ENCODE measurements at places on chromosomes 3 and 15.

DNA sequence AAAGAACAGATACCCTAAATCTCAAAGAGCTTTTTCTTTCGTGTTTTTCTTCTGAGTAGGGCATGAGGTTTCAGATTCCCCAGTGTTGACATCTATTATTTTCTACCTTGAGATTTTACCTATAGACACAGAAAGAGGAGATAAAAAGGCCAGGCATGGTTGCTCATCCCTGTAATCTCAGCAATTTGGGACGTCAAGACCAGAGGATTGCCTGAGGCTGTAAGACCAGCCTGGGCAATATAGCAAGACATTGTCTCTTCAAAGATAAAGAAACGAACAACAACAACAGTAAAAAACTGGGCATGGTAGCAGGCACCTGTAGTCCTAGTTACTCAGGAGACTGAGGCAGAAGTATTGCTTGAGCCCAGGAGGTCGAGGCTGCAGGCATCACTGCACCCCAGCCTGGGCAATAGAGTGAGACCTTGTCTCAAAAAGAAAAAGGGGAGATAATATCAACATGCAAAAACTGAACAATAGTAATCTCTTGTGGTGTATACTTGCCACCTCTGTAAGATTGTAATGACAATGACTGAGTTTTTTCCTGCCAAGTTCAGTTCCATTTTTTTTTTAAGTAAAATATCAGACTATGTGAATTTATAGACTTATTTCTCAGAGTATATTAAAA, 71.3 kb downstream of the MBNL1 start:
- DNase-seq, result no peak

GRCh38 chr15:35115155-35115725, 30.1 kb upstream of the NANOGP8 start:
- no peak for DNase-seq

DNA sequence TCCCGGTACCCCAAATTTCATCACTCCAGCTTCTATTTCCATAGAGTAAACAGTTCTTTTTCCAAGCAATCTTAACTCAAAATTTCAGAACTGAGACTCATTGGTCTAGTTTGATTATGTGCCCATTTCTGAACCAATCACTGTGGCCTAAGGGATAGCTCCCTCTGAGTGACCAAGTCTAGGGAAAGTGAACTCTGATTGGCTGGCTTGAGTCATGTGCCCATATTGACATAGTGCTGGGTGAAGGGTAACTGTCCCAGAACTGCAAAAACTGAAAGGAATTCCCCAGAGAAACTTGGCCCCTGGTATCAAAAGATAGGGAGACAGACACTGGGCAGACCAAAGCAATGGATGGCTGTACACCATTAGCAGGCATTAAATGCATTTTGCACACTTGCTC, 171.2 kb upstream of the WNT5A start:
- DNase-seq, result no peak

GRCh38 chr3:65785065-65785645, 253.6 kb downstream of the MAGI1 start:
- no peak for DNase-seq

DNA sequence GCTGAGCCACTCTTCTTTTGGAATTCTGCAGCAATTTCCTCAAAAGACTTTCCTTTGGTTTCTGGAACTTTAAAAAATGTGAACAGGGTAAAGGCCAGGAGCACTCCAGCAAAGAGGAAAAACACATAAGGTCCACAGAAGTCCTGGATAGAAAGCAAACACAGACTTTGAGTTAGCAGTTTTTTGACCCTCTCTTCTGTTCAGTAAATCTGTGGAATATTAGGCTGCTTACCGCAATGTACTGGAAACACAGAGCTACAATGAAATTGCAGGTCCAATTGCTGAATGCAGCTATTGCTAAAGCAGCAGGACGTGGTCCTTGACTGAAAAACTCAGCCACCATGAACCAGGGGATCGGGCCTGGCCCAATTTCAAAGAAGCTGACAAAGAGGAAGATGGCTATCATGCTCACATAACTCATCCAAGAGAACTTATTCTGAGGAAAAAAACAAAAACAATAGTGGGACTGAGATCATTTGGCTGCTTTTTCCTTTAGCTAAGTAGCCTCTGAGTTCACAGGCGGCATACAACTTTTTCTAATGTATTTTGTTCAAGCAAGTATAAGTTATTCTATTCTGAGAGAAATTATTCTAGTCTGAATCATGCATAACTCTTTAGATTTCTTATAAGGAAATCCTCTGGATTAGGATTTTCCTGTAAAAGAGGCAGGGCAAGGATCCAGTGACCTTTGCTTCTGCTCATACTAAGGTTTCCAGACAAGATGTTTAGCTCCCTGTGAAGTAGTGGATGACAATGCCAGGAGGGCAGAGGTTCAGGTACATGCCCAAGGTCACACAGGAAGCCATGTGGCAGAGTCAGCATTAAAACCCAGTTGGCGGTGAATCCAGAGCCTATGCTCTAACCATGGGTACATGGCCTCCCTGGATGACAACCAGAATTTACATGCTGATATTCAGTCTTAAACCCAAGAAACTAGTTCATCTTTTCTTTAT, 28.3 kb downstream of the SLC2A2 start:
- no peak for DNase-seq

GRCh38 chr3:53139906-53140846, 9.9 kb upstream of the RFT1 start:
- DNase-seq, result no peak

DNA sequence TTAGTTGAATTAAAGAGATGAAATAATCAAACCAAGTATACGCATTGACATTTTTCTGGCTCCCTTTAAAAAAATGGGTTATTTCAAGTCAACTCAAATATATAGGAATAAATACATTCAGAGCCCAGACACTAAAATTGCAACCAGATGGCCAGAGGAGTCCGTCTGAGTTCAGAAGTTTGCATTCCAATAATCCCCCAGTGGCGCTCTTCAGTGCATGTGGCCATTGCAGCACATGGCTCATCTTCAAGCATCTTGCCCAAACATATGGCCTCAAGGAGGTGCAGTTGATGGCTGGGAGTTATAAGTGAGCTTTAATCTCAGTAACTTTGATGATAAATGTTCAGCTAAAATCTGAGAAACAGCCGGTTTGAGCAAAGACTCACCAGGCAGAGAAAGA, 295.8 kb upstream of the LRRN1 start:
- DNase-seq, result no peak

DNA sequence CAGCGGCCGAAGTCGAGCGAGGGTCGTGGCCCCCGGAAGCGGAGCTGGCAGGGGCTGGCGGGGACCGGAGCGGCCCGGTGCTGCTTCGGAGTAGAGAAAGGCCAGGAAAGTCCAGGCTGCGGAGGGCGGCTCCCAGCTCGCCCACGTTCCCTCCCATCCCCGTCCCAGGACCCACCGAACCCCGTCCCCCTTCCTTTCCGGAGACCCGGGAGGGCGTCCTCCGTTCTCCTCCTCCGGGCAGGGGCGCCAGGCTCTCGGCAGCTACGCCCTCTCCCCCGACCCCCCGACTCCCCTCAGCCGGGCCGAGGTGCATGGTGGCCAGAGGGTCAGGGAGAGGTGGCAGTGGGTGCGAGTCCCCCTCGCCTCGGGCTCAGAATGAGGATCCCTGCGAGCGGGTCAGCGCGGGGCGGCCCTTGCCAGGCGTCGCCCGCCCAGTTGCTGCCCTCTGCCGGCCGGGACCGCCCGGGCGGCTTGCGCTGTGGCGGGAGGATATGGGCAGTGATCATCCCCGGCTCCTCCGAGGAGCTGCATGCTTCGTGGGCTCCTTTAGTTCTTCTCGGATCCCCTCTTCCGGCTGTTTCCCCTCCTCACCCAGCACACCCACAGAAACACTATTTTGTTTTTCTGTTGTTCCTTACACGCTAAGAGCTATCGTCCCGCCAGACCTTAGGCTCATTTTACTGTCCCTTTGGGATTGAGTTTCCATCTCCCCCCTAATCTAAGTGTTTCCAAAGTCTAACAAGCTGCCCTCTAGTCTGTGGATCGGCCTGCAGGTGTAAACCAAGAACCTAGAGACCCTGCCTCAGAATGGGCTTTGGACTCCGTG, 744 bp upstream of the ALDH1A2 start:
- DNase-seq, result peak; percentile 27

DNA sequence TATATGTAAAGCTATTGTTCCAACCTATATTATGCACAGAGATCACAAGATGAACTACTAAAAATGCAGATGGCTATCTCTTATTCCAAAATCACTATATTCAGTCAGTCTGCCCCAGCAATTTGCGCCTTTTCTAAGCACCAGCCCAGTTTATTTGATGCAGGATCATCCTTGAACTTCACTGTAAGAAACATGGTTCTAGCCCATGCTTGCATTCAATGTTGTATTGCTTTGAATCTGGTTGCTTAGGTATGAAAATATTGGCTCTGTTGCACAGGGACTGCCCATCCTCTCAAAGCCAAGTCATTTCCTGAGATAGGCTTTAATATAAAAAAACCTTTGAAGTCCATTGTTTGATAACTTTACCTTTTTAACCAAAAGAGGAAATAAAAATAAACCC, 170.5 kb upstream of the LRIG1 start:
- DNase-seq, result no peak

- no peak for DNase-seq
Observed at GRCh38 chr3:193605876-193606275, 12.9 kb downstream of the OPA1 start.

- no peak for DNase-seq
Observed at GRCh38 chr3:58250093-58250707, 12.6 kb downstream of the ABHD6 start.

Measured in posterior cingulate gyrus (tissue), 11 donors.